ENCODE measurements at places on chromosomes 7 and 10.
A peak's percentile ranks its signal among the peaks of the same experiment; 100 is the strongest.

DNA sequence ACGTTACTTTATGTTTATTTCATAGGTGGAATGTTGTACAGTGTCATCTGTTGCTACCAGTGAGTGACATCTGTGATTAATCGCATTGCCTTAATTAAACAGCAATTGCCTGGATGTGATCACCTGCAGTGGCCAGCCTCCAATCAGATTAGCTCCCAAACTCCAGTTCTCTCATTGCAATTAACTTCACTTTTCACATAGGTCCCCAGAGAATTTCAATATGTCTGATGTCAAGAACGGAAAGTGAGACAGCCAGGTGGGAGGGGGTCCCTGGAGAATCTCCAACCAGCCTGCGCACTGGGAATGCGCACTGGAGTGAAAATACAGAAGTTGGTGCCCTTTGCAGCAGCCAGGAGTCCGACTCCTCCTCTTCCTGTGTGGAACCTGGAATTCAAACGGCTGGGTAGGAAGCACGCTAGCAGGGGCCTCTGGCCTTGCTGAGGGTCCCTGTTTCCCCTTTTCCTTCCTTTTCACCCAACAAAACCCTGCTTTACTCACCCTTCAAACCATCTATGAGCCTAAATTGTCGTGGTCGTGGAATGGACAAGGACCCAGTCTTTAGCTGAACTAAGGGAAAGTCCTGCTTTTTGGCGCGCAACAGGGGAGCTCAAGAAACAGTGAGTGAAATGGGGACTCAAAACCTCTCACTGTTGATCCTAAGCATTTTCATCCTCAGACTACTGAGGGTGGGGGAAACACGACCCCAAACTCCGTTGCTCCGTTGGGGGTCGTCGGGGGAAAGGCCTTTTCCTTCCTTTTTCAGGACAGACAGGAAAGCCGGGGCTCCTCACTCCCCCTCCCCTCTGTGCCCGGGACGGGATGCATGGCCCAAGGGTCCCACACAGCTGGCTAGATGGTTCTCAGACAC, 1355.5 kb upstream of the LRRTM3 start:
- no peak for DNase-seq

DNA sequence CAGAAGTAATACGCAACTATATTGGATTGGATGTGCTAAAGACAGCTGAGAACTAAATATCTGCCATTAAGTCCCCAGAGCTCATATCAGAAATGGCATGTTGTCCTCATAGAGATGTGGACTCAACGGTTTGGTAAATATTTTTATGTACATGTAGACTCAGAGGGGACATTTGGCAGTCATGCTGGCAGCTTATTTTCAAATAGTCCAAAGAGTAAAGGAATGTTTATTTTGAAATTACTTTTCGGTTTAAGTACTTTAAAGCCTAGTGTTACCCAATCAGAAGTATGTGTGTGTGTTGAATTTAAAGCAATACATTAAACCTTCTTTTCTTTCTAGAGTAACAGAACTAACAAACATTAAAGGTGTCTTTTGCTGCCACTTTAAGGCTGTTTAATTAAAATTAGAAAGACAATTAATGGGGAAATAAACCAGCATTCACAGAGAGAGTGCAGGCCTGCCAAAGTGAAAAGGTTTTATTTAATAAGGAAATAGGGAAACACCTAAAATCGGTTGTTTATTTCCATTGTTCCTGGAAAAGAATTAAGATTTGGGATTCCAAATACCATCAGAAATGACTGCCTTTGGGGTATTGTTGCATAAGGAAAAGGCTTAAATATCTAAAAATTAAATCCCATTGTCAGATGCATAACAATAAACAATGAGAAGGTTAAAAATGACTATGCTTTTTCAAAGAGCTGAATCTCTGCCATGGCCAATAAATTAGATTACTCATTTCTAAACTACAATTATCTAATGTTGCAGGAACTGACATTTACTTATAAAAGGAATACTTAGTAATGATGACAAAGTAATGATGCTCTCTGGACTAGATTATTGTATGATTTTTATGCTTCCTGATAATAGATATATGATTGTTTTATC, 113.4 kb upstream of the AHR start:
- no peak for DNase-seq

- DNase-seq, result peak; percentile 69
Observed at GRCh38 chr7:55254596-55255495, 110.3 kb upstream of the LANCL2 start.

- no peak for DNase-seq
Observed at GRCh38 chr7:78151229-78151628, 352.7 kb downstream of the PHTF2 start.

- DNase-seq, result no peak
Observed at GRCh38 chr7:158811894-158812293, 17.4 kb downstream of the ESYT2 start.

- no peak for DNase-seq
Observed at GRCh38 chr7:64515330-64515729, 47.5 kb downstream of the ZNF680 start.

DNA sequence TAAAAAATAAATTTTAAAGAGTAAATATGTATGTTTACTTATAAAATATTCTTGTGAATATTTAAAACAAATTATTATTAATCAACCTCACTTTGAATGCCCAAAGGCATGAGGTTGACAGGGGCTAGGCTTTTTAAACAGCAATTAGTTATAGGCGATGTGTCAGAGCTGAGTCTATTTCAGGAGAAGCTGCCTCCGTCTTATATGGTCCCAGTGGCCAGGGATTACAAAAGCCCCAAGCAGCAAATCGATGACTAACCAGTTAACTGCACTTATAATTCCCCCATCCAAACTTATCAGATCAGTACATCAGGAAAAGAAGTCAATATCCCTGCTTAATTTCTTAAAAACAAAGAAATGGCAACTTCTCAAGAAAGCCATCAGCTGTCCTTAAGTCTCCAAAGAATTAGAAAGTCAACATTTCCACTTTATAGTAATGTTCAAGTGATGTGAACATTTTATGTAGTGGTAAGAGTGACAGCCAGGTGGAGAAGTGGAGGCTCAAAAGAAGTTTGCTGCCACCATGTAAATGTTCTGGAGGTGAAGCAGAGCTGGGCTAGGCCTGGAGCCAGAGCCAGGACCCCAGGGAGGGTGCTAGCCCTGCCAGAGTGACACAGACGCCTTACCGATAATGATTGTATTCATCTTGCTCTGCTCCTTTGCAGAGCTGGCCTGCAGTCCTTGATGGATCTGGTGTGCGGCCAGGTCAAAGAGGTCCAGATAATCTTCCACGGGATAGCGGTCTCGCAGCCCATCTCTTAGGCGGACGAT, 51.5 kb downstream of the CHST15 start:
- no peak for DNase-seq

DNA sequence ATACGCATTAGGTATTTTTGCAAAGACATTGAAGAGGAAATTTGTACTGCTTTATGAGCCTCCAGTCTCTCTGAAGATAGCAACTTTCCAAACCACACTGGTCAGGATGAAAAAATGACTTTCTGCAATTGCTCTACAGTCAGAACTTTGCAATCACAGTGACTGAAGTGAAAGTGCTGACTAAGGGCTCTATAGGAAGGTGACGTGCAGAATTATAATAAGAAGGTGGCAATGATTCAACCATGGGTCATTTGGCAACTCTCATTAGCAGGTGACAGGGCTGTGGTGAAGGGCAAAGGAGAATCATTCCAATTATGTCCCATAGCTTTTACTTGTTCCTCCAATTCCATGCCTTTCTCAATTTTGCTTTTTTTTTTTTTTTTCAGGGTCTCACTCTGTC, 311.0 kb downstream of the ANKRD30A start:
- DNase-seq, result no peak

- DNase-seq, result peak; percentile 32
Observed at GRCh38 chr10:73908853-73909539, 1.9 kb upstream of the PLAU start.
